T-helper 1 cell treated with Interleukin-12 subunit alpha and Interleukin-12 subunit beta and Interleukin-4 antibody, amounts not matched to agents 30 ng/mL and 1 ng/mL, for 36 hours (primary cell): ENCODE measurements at places on chromosomes 13 and 19. TPM values are rescaled to one million over a fixed set of nuclear protein-coding genes. Genes with fewer than 3 reads are reported as not detected.

KDELR1 gene
- 72.6 and 74.0 TPM in 2 replicates for total RNA-seq

C19orf85 gene
- not detected in 2 replicates for total RNA-seq

DMKN gene
- total RNA-seq = not detected in 2 replicates

LILRB4 gene
- total RNA-seq = 0.22 TPM in 1 of 2 replicates, not detected in the other

SPINT2 gene
- total RNA-seq = 75.5 and 82.3 TPM in 2 replicates

PEAK3 gene
- 1.2 TPM in 2 replicates for total RNA-seq

FCGBP gene
- 18.0 and 21.0 TPM in 2 replicates for total RNA-seq

CYP4F2 gene
- total RNA-seq = not detected in 2 replicates

ZNF222 gene
- 2.2 and 3.7 TPM in 2 replicates for total RNA-seq

MAG gene
- total RNA-seq = 0.32 TPM in 1 of 2 replicates, not detected in the other

ZNF888 gene
- 5.9 and 6.1 TPM in 2 replicates for total RNA-seq

MBOAT7 gene
- 54.2 and 60.6 TPM in 2 replicates for total RNA-seq

ZNF563 gene
- total RNA-seq = 2.2 and 2.5 TPM in 2 replicates

CATSPERD gene
- total RNA-seq = not detected in 2 replicates

TMC4 gene
- total RNA-seq = 4.6 and 4.9 TPM in 2 replicates

ADAMTSL5 gene
- 2.5 and 3.2 TPM in 2 replicates for total RNA-seq

CASP14 gene
- not detected in 2 replicates for total RNA-seq

TEX26 gene
- total RNA-seq = not detected in 2 replicates

TCF3 gene
- total RNA-seq = 73.7 and 73.8 TPM in 2 replicates

ANGPTL4 gene
- 0.68 and 0.74 TPM in 2 replicates for total RNA-seq

FGF14 gene
- not detected in 2 replicates for total RNA-seq

ZNF730 gene
- 0.34 and 0.56 TPM in 2 replicates for total RNA-seq

SMIM17 gene
- 0.27 TPM in 2 replicates for total RNA-seq

DCT gene
- 0.20 and 0.61 TPM in 2 replicates for total RNA-seq

ZNF541 gene
- total RNA-seq = 0.12 TPM in 2 replicates

PEG3 gene
- not detected in 2 replicates for total RNA-seq

RPS19 gene
- total RNA-seq = 3,144 and 3,263 TPM in 2 replicates

AKAP8L gene
- total RNA-seq = 84.4 and 91.4 TPM in 2 replicates

KLK11 gene
- not detected in 2 replicates for total RNA-seq

PGLYRP2 gene
- total RNA-seq = 0.25 and 0.34 TPM in 2 replicates

KCTD4 gene
- total RNA-seq = not detected in 2 replicates

S1PR5 gene
- total RNA-seq = not detected in 2 replicates

EDNRB gene
- not detected in 2 replicates for total RNA-seq

HIF3A gene
- total RNA-seq = not detected in 2 replicates

RFPL4AL1 gene
- total RNA-seq = not detected in 2 replicates

PGLYRP1 gene
- total RNA-seq = not detected in 2 replicates

HSH2D gene
- 60.5 and 63.2 TPM in 2 replicates for total RNA-seq

IFT88 gene
- 3.2 and 4.6 TPM in 2 replicates for total RNA-seq

STARD13 gene
- total RNA-seq = 1.8 and 2.2 TPM in 2 replicates

LIM2 gene
- total RNA-seq = not detected in 2 replicates

NUMBL gene
- 7.1 and 10.1 TPM in 2 replicates for total RNA-seq

UBE2L5 gene
- total RNA-seq = 0.22 TPM in 1 of 2 replicates, not detected in the other

DKKL1 gene
- total RNA-seq = not detected in 2 replicates

POSTN gene
- total RNA-seq = not detected in 2 replicates

ALKBH7 gene
- total RNA-seq = 31.4 and 31.7 TPM in 2 replicates

SAMD4B gene
- total RNA-seq = 55.5 and 56.0 TPM in 2 replicates

ZNF606 gene
- 9.2 and 11.5 TPM in 2 replicates for total RNA-seq
